ENCODE measurements at places on chromosomes 7 and 10.

- DNase-seq, result no peak
Measured at GRCh38 chr7:20310963-20311742, 19.5 kb upstream of the ITGB8 start.

DNA sequence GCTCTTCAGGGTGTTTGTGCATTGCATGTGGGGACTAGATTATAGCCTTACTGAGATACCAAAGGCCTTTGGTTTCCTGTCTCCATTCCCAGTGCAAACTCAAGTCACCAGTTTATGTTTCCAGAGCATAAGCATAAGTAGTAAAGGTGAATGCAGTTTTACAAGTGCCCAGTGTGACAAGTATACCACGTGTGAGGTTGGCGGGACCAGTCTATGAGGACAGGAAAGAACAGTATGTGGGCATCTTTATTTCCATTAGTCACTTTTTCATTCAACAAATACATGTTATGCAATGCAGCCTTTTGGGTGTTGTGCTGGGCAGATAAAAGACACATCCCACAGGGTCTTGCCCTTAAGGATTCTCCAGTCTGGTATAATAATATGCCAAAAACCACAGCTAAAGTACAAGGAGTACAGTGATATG lies 146.5 kb downstream of the ARID5B start:
- DNase-seq, result no peak

GRCh38 chr7:133314084-133314483 lies 61.2 kb downstream of the EXOC4 start:
- DNase-seq, result no peak

DNA sequence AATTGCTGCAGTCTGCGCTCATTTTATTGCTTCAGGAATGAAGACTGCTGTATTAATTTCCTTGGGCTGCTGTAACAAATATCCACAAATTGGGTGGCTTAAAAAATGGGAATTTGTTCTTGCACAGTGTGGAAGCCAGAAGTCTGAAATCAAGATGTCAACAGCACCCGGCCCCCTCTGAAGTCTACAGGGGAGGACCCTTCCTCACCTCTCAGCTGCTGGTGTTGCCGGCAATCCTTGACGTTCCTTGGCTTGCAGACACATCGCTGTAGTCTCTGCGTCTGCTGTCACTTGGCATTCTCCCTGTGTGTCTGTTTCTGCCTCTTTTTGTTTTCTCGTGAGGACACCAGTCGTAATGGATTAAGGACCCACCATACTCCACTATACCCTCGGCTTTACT lies 166.2 kb downstream of the PTPN20 start:
- DNase-seq, result no peak

- DNase-seq, result no peak
Measured at GRCh38 chr10:78900715-78901430, 167.9 kb upstream of the ZMIZ1 start.

- no peak for DNase-seq
Measured at GRCh38 chr7:114755856-114756255, 166.0 kb upstream of the MDFIC start.

- DNase-seq, result no peak
Measured at GRCh38 chr10:65416094-65416493, 1509.7 kb upstream of the LRRTM3 start.

- DNase-seq, result no peak
Measured at GRCh38 chr7:105800849-105801534, 75.4 kb downstream of the ATXN7L1 start.

GRCh38 chr7:44220046-44220357 lies 19.2 kb downstream of the YKT6 start:
- no peak for DNase-seq

GRCh38 chr7:69358163-69358821 lies 240.0 kb upstream of the AUTS2 start:
- DNase-seq, result no peak

DNA sequence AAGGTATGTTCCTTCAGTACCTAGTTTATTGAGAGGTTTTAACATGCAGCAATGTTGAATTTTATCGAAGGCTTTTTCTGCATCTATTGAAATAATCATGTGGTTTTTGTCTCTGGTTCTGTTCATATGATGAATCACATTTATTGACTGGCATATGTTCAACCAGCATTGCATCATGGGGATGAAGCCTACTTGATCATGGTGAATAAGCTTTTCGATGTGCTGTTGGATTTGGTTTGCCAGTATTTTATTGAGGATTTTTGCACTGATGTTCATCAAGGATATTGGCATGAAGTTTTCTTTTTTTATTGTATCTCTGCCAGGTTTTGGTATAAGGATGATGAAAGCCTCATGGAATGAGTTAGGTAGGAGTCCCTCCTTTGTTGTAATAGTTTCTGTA lies 204.0 kb upstream of the GNAI1 start:
- DNase-seq, result no peak

DNA sequence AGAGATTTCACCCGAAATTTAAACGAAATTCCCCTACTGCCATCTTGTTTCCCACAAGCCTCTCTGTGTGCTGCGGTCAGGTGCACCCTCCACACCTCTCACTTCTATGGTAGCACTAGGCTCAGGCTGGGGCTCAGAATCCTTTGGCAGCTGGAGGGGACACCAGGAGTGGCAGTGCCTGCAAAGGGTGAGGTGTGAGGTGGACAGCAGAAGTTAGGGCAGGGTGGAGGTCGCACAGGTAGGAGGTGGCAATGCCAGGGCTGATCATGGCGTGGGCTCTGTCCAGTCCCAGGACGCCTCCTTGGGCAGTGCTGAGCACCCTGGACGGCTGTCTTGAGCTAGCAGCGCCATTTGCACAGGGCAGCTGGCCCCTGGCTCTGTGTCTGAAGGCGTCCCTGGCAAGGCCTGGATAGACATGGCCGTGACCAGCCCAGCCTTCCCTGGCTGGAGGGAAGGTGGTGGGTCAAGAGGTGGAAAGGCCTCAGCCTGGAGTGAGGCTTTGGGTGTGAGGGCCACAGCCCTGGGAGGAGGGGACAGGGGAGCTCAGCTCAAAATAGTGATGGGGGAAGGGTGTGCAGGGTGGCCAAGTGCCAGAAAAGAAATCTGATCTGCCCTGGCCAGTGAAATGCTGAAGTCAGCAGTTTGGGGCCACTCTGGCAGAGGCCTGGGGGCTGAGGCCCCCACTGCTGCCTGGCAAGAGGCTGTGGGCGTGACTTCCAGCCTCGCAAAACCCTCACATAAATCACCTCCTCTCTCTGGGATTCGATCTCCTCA lies 40.0 kb downstream of the ZCCHC24 start:
- DNase-seq, result no peak

DNA sequence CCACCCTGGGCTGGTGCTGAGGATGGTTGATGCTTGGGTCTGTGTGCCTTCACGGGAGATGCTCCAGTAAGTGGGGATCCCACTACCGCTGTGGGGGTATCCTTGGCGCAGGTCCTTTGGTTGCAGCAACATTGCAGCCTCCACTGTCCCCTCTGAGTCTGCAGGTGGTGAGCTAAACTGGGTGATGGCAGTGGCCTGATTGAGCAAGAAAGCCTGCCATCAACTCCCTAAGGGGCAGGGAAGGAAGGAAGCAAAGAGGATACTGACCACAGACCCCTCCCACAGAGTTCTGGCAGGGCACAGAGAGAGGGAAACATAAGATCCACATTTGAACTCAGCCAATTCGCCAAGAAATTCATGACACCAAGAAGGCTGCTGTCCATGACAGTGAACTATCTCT lies 43.2 kb downstream of the MYO1G start:
- DNase-seq, result no peak

GRCh38 chr10:49309691-49310411 lies 10.9 kb downstream of the C10orf71 start:
- no peak for DNase-seq

- no peak for DNase-seq
Measured at GRCh38 chr10:81116990-81117389, 579.3 kb downstream of the SH2D4B start.

DNA sequence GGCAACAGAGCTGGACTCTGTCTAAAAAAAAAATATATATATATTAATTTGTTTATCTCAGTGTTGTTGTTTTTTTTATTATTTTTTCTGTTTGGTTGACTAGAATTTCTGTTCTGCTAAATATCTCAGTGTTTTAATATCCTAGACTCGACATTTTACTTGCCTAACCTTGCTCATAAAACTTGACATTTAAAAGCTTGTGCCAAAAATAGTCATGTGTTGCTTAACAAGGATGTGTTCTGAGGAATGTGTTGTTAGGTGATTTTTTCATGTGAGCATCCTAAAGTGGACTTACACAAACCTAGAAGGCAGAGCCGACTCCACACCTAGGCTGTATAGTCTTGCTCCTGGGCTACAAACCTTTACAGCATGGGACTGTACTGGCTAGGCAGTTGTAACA lies 23.1 kb downstream of the NRBF2 start:
- DNase-seq, result no peak

GRCh38 chr7:68807666-68808065 lies 790.6 kb upstream of the AUTS2 start:
- DNase-seq, result no peak

GRCh38 chr10:91022390-91022789 lies 101.5 kb upstream of the ANKRD1 start:
- DNase-seq, result no peak

DNA sequence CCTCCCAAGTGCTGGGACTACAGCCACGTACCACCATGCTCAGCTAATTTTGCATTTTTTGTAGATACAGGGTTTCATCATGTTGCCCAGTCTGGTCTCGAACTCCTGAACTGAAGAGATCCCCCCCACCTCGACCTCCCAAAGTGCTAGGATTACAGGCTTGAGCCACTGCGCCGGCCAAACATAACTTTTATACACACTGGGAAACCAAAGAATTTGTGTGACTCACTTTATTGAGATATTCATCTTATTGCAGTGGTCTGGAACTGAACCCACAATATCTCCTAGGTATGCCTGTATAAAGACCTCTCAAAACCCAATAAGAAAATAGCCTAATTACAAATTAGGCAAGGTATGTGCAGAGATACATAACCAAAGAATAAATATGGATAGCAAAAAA lies 182.6 kb upstream of the FEZF1 start:
- no peak for DNase-seq

DNA sequence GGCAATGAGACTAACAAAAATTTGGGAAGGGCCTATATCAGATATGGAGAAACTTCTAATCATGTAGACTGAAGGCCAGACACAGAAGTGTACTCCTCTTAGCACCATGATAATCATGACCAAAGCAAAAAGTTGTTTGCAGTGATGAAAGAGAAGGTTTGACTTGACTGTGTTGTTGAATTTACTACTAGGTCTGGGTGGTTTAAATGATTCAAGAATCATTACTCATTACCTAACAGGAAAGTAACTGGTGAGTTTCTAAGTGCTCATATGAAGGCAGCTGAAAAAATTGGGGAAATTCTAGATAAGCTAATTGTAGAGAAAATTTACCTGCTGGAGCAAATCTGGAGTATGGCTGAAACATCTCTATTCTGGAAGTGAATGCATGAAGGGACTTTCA lies 451.5 kb upstream of the SORCS1 start:
- DNase-seq, result no peak

DNA sequence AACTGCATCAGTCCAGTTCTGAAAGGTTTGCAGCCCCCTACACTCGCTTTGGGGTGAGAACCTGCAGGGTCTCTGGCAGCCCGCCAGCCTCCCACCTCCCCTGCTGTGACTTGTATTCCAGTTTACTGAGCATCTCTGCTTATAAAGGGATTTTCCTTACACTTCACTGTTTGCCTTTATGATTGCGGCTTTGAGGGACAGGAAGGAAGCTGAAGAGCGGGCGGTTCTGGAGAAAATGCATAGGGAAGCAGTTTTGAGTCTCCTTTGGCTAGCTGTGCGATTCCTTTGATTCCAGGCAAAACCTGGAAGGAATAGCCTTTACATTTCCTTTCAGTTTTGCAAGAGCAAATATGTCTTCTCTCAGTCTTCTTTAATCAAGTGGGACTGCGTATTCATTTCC lies 65.0 kb upstream of the TRIM8 start:
- no peak for DNase-seq

- no peak for DNase-seq
Measured at GRCh38 chr10:43702213-43702935, 53.7 kb upstream of the ZNF32 start.

DNA sequence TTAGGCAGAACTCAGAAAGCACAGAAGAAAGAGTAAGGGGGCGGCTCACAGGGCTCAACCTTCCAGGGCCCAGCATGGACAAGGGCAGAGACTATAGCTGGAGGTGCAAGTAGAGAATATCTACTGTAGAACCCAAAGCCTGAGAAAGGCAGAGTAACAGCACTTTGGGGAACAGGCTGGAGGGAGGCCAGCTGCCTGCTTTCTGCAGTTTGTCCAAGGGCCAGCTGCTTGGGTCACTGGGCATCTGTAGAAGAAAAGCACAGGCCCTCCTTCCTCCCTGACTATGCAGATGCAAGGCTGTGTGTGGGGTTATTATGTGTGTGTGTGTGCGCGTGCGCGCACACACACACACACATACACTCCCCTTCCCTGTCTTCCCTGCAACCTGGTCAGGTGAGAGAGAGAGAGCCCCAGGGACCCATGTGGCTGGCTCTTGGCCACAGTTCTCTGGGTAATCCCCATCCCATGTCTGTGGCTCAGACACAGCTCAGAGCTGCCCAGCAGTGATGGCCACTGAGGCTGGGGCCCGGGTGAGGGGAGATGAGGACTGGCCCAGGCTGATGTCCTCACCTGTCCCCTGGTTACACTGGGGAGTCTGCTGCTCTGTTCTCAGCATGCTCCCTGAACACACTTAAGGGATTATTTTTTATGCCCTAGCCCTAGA lies 9.0 kb downstream of the ADRA2A start:
- no peak for DNase-seq

DNA sequence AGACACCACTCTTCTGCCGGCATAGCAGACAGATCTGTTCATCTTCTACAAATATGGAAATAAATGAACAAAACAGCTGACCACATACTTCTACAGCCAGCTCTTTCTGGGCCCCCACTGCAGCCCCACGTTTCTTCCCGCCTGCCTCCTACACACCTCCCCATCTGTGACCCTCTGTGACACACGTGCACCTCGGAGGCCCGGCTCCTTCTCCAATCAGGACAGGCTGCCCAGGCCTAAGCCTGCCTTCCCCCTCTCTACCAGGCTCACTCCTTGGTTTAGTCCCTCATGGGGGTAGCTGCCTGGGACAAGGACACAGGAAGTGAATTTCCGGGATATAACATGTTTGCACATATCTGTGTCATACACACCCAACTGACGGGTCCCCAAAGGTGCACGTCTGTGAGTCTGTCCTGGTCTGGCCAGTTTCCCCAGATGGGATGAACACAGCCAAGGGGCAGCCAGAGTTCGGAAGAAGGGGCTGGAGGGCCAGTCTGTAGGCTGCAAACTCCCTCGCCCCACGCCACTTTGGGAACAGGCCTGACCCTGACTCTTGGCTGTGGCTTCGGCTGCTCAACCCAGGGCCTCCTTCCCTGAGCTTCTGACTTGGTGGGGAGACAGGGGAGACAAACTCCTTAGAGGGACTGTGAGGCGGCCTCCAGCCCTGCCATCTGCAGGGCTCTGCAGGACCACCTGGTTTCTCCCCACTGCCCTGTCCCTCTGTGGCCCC lies 30.3 kb downstream of the PITRM1 start:
- no peak for DNase-seq
